ENCODE measurements at places on chromosomes 16 and 17. TPM values are rescaled to one million over a fixed set of nuclear protein-coding genes. Genes with fewer than 3 reads are reported as not detected.

SDR42E2 gene
- polyA plus RNA-seq: 0.07 TPM

MRC2 gene
- 115 TPM for polyA plus RNA-seq

PSKH1 gene
- 23.9 TPM for polyA plus RNA-seq

FAM20A gene
- polyA plus RNA-seq: 6.5 TPM

ARHGAP44 gene
- polyA plus RNA-seq: 4.5 TPM

USP36 gene
- 24.8 TPM for polyA plus RNA-seq

AGRP gene
- not detected for polyA plus RNA-seq

CENPN gene
- polyA plus RNA-seq: 20.7 TPM

SPATA20 gene
- 24.7 TPM for polyA plus RNA-seq

DVL2 gene
- polyA plus RNA-seq: 31.2 TPM

VASN gene
- 27.0 TPM for polyA plus RNA-seq

SERPINF2 gene
- polyA plus RNA-seq: 1.3 TPM

ABCA8 gene
- polyA plus RNA-seq: 25.1 TPM

KRT27 gene
- polyA plus RNA-seq: not detected

ELMO3 gene
- polyA plus RNA-seq: 1.7 TPM

GRAPL gene
- polyA plus RNA-seq: 2.7 TPM

TBC1D10B gene
- 35.9 TPM for polyA plus RNA-seq

KRT33A gene
- polyA plus RNA-seq: not detected

LRRC37B gene
- polyA plus RNA-seq: 12.9 TPM

NPIPB9 gene
- 0.91 TPM for polyA plus RNA-seq

NPIPA3 gene
- not detected for polyA plus RNA-seq

CFAP52 gene
- 1.4 TPM for polyA plus RNA-seq

SMARCD2 gene
- 36.4 TPM for polyA plus RNA-seq

CES5A gene
- not detected for polyA plus RNA-seq

CCL3 gene
- 2.4 TPM for polyA plus RNA-seq

SPN gene
- polyA plus RNA-seq: 1.2 TPM

RNF43 gene
- polyA plus RNA-seq: 0.04 TPM

Measured in muscle of leg (tissue), 16 donors.